ENCODE measurements at places on chromosomes 13 and 19. TPM values are rescaled to one million over a fixed set of nuclear protein-coding genes. Genes with fewer than 3 reads are reported as not detected.

DNA sequence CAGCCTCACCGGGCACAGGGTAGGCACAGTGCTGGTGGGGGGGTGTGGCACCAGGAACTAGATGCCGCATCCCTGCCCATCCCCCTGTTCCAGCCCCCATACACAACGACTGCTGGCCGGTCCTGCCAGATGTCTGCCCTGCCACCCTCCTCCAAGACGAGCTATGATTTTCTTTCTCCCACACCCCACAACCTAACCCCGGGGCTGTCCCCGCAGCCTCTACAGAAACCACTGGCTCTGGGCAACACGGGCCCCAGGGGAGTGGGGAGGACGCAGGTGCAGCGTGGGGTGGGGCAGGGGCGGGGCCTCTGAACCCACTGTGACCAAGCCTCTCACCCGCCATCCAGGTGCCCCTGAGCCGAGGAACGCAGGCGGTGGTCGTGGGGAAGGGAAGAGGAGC is 15.5 kb downstream of the PGLS start:
- H3K27ac ChIP-seq = no peak overlapping the region
- H3K36me3 ChIP-seq = no peaks in the 10 kb centered on the region
- no peak for DNase-seq
- peaks cover 32% of the 10 kb centered on the region for H3K4me1 ChIP-seq
- no peaks in the 10 kb centered on the region for H3K27me3 ChIP-seq
- H3K4me3 ChIP-seq = no peak overlapping the region

DNA sequence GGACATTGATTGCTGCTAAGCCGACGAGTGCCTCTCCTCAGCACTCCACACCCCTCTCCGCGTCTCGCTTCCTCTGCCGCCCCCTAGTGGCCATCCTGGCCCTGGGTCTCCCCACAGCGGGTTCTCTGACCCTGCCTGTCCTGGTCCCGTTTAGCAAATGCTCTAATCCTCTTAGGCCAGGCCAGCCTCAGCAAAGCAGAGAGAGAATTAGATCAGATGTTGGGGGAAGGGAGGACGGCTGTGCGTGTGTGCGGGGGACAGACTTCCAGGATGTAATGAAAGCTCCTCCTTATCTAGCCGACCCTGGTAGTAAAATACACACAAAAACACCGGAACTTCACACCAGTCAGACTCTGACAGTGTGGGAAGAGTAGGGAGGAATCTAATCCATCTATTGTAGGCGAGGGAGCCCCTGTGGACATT is 4.5 kb downstream of the TPRX2 start:
- H3K4me3 ChIP-seq = no peak overlapping the region
- peaks cover 4% of the 10 kb centered on the region for H3K27me3 ChIP-seq
- peaks cover 4% of the 10 kb centered on the region for H3K4me1 ChIP-seq

GRCh38 chr13:73938372-73939070 is 195.7 kb downstream of the KLF12 start:
- peaks cover 41% of the 10 kb centered on the region for H3K36me3 ChIP-seq
- DNase-seq = no peak
- no peak overlapping the region for H3K27ac ChIP-seq

GRCh38 chr13:112733661-112734379 is 44.0 kb downstream of the ATP11A start:
- H3K4me3 ChIP-seq = no peak overlapping the region
- no peaks in the 10 kb centered on the region for H3K36me3 ChIP-seq
- no peak overlapping the region for H3K27ac ChIP-seq
- peaks cover 8% of the 10 kb centered on the region for H3K4me1 ChIP-seq
- H3K27me3 ChIP-seq = no peaks in the 10 kb centered on the region
- no peak for DNase-seq

- H3K27ac ChIP-seq = no peak overlapping the region
- H3K27me3 ChIP-seq = no peaks in the 10 kb centered on the region
- DNase-seq = no peak
These were observed 3.2 kb upstream of the FDX2 start for GRCh38 chr19:10318807-10319682.

DNA sequence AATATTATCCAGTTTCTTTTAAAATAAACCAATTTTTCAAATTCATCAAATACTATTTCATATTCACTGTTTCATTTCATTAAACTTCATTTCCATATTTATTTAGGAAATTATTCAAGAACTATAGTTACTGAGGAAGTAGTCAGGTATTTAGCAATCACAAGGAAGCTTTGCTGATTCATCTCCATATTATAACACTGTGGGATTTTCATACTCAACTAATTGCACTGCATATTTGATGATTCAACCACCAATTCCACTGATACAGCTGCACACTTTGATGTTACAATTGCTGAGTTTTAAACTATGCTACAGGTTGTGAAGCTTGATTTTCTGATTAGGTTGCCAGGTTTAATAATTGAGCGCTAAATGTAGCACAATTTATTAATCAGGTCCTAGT is 556.8 kb upstream of the SLITRK1 start:
- H3K27me3 ChIP-seq = no peaks in the 10 kb centered on the region
- H3K4me1 ChIP-seq = no peaks in the 10 kb centered on the region
- no peak overlapping the region for H3K4me3 ChIP-seq
- H3K27ac ChIP-seq = no peak overlapping the region

Gene CGB8
- total RNA-seq = not detected

Gene VSTM2B
- not detected for total RNA-seq

Gene ADPRHL1
- total RNA-seq = 0.47 TPM

Gene LMO7
- total RNA-seq = 35.2 TPM
